Uterus (tissue), 4 donors: ENCODE measurements at places on chromosomes 7 and 10.

DNA sequence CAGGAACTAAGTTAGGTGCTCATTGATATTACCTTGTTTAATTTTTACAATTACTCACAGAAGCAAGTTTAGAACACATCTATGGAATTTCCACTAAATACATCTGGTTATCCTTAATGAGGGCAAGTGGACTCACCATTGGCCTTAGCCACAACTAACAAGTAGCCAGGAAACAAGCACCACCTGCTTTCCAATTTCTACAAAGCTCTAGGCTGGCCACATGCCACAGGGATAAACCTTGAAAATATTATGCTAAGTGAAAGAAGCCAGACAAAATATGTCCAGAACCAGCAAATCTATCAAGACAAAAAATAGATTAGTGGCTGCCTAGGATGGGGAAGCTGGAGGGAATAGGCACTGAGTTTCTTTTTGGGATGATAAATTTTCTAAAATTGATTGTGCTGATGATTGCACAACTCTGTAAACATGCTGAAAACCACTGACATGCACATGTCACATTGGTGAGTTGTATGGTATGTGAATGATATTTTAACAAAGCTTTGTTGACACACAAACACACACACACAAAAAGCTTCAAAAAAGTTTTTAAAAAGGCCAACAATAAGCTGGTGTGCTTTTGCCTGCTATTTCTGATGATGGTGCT, 179.4 kb downstream of the CPEB3 start:
- no peak for DNase-seq

DNA sequence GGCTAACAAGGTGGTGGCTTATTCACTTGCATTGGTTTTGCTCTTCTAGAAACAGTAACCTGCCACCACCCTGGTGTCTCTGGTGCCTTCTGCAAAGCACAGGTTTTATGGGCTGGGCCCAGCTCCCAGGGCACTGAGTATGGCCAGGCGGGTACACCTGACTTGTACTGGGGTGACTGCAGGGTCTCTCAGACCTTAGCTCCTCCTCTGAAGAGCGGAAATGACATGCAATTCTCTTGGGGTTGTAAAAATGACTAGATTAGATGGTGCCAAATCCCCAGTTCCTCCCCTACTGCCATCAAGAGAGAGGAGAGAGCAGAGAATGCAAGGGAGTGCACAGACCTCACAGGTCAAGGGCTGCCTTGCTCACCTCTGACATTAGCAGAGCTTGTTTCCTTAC, 14.7 kb downstream of the ESYT2 start:
- DNase-seq, result no peak

- peak; percentile 25 for DNase-seq
These were observed 558 bp downstream of the ARHGAP22 start for GRCh38 chr10:48604039-48604990.

GRCh38 chr10:4699950-4700730, 125.9 kb upstream of the AKR1E2 start:
- DNase-seq, result no peak

DNA sequence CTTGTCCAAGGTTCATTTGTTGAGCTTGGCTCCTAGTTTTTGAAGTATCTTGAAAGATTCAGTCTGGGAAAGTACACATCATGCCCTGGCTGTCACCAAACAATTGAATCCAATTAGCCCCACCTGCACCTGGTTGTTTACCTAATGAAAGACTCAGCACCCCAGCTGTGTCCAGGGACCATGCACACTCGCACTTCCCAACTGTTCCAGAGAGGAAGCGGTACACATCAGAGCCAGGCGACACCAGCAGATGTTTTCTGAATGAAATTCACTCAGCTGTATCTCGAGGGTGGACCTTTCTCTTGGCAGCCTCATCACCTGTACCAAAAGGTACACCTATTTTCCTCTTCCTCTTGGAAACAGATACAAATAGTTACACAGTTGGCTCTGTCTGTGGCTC, 216.4 kb upstream of the LRGUK start:
- no peak for DNase-seq

GRCh38 chr7:104431930-104432329, 103.5 kb downstream of the LHFPL3 start:
- no peak for DNase-seq

DNA sequence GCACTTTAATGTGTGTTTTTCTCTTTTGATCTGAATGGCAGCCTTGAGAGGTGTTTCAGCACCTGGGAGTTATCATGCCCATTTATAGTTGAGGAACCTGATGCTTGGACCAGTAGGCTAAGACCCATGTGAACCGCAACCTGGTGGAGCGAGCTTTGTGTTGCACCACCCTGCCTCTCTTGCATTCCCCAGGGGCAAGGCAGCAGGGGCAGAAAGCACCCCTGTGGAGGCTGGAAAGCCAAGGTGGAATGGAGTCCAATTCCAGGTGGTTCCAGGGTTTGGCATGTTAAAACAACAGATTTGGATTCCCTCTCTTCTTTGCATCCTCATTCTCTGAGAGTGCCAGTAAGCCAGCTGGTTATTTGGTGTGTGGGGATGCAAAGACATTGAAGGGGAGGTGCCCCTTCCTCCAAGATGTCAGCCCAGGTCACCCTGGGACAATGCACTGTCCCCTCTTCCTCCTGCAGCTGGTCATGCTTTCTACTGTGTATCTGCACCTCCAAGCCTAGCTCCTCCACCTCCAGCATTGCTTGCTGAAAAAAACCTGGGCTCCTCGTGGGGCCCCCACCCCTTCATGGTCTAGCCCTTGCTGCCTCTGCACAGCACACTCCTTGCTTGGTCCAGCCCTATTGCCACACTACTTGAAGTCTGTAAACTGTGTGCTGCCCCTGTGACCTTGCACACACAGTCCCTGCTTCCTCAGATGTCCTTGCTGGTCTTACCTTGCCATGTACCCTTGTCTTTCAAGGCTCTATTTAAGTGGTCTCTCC, 5.6 kb upstream of the CDH23 start:
- DNase-seq, result no peak

DNA sequence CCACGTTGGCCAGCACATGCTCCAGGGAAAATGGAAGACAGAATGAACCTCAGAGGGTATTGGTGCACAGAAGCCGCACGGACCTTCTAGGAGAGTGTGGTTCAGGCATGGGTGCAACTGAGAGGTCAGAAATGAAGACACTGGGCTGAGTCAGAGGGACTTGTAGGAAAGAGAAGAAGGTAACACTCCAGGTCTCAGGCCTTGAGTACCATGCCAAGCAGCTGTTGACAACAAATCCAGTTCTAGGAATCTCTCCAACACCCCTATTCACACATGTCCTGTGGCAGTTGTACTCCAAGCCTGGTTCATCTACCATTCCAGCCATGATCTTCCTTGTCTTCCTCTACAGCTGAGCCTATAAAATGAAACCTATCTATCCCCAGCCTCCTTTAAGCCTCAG, 251.6 kb downstream of the USP6NL start:
- no peak for DNase-seq

DNA sequence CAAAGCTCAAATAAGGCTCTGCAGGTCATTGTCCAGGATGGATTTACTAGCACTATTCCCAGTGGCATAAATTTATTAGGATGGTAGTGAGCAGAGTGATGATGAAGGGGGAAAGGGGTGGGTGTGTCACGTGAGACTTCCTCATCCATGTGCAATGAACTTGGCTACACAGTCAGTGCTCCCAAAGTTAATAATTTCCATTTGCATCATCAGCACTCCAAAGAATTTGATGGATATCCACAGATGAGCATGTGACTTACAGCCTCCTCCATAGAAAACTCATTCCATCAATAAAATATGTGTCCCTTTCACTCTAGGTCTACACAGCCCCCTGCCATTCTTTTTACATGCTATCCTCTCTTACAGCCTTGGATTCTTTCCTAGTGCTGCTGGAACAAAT, 142.6 kb upstream of the PLPP4 start:
- no peak for DNase-seq

GRCh38 chr10:13183625-13184024, 22.3 kb downstream of the MCM10 start:
- no peak for DNase-seq

- peak; percentile 32 for DNase-seq
These were observed 41.2 kb downstream of the TNRC18 start for GRCh38 chr7:5382281-5382892.

DNA sequence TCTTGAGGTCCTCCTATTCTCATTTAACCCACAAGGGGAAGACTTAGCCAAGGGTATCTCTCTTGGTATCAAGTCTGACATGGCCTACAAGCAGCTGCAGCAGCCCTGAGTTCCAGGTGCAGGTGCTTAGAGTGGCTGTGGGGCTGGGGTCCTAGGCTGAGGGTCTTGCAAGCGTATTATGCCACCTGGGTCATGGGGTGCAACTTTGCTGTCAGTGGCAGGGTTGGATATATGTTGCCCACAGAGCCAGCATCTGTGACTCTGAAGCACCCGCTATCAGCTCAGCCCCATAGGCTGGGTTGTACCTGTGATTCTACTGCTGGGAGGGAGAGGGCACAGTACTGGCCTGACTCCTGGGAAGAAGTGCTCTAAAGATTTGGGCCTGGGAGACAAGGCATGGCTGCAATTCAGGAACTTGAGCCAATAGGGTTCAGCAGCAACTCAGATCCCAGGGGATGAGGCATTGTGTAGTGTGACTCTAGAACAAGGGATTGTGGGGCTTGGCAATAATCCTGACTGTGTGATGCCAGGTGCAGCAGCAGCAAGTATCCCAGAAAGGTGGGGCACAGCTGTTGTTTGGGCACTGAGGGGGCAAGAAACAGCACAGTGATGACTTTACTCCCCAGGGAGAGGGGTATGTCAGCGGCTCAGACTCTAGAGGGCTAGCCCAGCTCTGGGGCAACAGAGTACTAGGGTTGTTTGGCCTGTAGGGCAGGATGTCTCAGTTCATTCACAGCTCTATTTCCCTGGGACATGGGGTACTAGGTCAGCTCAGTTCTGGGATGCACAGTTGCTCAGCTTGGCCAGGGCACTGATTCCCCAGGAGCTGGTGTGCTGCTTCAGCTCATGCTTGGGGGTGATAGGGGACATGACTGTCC, 41.4 kb downstream of the NEURL1 start:
- DNase-seq, result no peak

- no peak for DNase-seq
These were observed 959 bp upstream of the TLX1 start for GRCh38 chr10:101130141-101130540.
